Common myeloid progenitor, CD34-positive (primary cell): ENCODE measurements at places on chromosomes 7 and 10.
A peak's percentile ranks its signal among the peaks of the same experiment; 100 is the strongest.

GRCh38 chr10:476455-476780 is 213.1 kb downstream of the DIP2C start:
- no peak for DNase-seq

GRCh38 chr10:3169271-3169670 is 3.3 kb downstream of the PITRM1 start:
- no peak for DNase-seq

DNA sequence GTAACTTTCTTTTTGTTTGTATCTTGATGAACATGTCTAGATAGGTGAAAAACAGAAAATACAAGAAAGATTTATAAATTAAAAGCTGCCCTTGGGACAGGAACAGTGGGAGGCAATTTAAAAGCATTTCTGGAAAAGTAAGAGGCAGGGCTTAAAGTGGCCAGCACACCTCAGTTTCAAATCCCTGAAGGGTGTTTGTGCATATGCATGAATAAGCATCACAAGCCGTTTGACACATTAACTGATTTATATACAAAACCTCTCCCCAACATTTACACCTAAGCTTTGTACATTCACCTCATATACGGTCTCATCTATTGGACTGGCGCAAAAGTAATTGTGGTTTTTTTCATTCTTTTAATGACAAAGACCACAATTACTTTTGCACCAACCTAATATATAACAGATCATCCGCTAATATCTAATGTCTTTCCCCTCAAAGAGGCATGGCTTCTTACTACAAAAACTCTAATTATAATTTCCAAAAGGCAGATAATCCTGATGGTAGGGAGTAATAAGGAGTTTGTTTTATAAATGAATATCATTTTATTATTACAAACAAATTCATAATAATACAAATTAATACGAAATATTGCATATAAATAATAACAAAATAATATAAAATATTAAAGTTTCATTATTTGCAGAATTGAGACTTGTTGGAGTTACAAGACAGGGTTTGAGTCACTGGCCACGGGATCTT is 48.3 kb downstream of the LRGUK start:
- DNase-seq, result no peak

DNA sequence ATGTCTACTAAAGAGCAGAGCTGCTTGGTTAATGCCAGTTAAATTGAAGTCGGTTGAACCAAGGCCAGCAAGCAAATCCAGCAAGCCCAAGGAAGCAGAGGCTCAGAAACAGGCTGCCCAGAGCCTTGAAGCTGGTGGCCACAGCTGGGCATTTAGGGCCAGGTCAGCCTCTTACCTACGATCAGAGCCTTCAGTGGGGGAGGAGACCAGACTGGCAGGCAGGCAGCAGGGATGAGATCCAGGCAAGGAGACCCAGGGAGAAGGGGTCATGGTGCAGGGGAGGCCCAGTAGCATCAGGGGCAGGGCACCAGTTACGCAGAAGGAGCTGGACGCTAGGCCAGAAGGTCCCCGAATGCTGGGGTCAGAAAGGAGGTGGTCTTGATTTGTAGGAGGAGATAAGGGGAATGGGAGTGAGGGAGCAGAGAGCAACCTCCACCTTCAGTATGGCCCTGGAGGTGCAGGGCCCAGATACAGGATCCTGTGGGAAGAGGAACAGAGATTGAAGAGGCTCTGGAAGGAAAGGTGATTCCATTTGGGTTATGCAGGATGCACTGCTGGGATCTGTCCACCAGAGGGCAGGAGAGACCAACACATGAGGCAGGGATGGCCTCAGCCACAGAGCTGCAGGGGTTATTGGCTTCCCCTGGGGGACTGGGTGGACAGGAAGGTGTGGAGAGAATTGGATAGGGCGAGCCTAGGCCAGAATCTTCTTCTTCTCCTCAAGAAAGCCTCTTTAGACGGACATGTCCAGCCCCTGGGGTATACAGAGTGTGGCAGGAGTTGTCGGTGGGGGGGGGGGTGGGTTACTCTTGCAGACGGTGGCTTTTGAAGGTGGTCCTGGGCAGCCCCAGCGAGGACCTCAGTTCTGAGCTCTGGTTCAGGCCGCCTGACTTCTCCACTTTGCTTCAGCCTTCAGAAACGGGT is 132.6 kb upstream of the PODXL start:
- peak; percentile 62 for DNase-seq

- DNase-seq, result no peak
Observed at GRCh38 chr7:51134013-51134441, 182.6 kb downstream of the COBL start.

GRCh38 chr7:85924062-85924461 is 719.6 kb upstream of the GRM3 start:
- DNase-seq, result no peak

DNA sequence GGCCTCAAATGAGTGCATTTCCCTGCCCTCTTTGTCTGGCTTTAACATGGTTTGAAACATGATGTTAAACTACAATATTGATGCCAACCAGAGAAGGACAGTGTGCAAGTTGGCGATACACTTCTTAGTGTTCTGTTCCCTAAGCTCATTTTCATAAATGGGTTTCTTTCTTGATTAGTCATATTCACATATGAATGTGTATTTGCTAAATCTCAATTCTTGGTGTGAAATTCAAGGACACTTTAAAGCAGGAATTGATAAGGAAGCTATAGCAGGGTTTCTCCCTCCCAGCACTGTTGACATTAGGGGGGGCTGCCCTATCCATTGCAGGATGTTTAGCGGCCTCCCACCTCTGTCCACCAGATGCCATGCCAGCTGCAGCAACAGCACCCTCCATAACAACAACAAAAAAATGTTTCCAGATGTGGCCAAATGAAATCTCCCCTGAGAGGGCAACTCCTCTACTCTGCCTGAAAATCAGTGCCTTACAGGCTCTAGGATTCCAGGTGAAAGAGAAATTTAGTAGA is 13.1 kb downstream of the CCNY start:
- DNase-seq, result no peak

- no peak for DNase-seq
Observed at GRCh38 chr10:29028486-29028885, 260.4 kb upstream of the LYZL1 start.

DNA sequence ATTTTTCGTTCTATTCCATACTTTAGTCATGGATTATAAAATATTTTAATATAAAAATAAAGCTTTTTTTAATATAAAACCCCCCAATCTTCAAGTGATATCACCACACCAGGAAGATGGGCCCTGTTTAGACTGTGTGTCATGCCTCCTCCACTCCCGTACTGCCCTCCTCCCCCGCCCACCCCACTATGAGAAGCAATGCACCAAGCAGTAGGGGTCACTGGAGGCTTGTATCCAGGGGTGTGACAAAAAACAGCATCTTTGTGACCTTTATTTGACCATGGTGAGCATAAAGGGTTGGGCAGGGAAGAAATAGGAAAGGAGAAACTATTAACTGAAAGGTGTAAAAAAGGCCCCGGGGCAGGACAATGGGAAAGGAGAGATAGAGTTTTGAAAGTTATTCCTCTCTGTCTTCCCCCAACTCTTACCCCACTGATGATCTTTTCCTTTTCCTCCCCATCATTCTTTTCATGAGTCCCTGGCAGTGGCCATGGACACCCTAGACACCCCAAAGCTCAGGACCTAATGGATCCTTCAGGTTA is 3.5 kb downstream of the PITX3 start:
- DNase-seq, result no peak

DNA sequence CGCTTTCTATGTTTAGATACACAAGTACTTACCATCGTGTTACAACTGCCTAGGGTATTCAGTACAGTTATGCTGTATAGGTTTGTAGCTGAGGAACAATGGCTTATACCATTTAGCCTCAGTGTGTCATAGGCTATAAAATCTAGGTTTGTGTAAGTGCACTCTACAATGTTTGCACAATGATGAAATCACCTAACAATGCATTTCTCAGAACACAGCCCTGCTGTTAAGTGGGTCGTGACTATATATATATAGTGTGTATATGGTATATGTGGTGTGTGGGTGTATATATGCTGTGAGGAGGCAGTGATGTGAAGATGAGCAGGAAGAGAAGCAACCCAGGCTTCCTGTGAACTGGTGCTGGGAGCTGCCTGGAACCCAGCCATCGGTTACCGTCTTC is 65.6 kb upstream of the MKI67 start:
- DNase-seq, result no peak

- DNase-seq, result no peak
Observed at GRCh38 chr10:43616697-43617370, 10.6 kb downstream of the ZNF485 start.

DNA sequence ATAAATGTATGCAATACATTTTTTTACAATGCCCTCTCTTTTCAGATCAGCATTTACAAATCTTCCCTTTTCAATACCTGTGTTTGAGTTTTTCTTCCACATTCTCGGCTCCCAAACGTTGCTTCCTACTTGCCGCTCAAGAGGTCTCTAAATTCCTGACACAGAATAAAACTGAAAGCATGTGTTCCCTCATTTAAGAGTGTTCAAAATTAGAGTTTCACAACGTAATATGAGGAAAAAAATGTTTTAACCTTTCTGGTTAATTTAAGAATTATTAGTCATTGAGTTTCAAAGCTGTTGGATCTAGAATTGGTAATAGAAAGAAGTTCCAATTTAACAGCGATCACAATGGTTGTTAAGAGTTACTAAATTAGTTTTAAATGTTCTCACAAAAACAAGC is 100.4 kb downstream of the ARID5B start:
- no peak for DNase-seq

DNA sequence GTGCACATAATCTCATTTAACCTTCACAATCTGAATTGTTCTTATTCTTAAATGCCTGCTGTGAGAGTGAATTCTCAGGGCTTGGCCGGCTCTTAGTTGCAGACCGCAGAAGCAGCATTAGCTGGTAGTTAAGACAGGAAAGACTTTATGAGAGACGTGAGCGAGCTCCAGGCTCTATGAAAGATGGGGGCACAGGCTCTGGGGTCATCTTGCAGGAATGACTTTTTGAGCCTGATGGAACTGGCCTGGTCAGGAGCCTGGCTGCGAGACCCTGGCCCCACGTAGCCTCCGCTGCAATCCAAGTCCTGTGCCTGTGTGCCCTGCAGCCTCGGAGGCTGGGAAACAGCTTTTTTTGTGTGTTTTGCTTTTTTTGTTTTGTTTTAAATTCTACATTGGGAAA is 958.8 kb upstream of the ZNF722 start:
- DNase-seq, result no peak
